Progenitor cell of endocrine pancreas (in vitro differentiated cells): ENCODE measurements at places on chromosomes 1 and 21.

GRCh38 chr21:35469498-35469897, 420.4 kb upstream of the RUNX1 start:
- peaks cover 4% of the 10 kb centered on the region for H3K4me1 ChIP-seq
- no peaks in the 10 kb centered on the region for H3K36me3 ChIP-seq
- DNase-seq = no peak
- H3K27me3 ChIP-seq = no peaks in the 10 kb centered on the region

GRCh38 chr21:33266050-33266788, at the start of gene IL10RB:
Gene IL10RB, plus strand, starts transcription at chr21:33266367. Its CDS starts 99 bp downstream, at chr21:33266466.
- H3K4me1 ChIP-seq = peaks cover 13% of the 10 kb centered on the region
- H3K36me3 ChIP-seq = peaks cover 13% of the 10 kb centered on the region
- H3K4me3 ChIP-seq = peak within 1 kb of the TSS; percentile 78
- H3K27ac ChIP-seq = peak within 1 kb of the TSS; percentile 67

DNA sequence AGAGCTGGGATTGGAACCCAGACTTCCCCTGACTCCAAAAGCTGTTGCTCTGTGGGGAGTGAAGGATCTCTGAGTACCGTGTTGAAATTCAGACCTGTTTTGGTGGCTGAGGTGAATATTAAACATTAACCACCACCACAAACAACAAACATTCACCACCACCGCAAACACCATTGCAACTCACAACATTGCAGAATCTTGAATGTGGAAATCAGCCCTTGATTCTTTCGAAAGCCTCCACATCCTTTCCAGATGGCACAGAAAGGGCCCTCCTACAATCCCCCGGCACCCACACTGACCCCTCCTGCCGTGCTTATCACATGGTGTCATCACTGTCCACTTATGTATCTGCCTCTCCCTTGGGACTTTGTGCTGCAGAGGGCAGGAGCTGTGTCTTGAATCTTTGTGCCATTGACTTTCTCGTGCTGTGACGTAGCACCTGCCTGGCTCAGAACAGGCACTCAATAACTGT, 1.4 kb downstream of the CDA start:
- H3K27me3 ChIP-seq = peaks cover 47% of the 10 kb centered on the region
- DNase-seq = no peak
- no peak overlapping the region for H3K27ac ChIP-seq
- peaks cover 12% of the 10 kb centered on the region for H3K4me1 ChIP-seq
- H3K36me3 ChIP-seq = no peaks in the 10 kb centered on the region

- H3K4me1 ChIP-seq = no peaks in the 10 kb centered on the region
- H3K27me3 ChIP-seq = peaks cover 22% of the 10 kb centered on the region
- DNase-seq = no peak
- no peak overlapping the region for H3K4me3 ChIP-seq
- H3K36me3 ChIP-seq = no peaks in the 10 kb centered on the region
These were observed 194.9 kb downstream of the HIVEP3 start for GRCh38 chr1:41723786-41724185.

DNA sequence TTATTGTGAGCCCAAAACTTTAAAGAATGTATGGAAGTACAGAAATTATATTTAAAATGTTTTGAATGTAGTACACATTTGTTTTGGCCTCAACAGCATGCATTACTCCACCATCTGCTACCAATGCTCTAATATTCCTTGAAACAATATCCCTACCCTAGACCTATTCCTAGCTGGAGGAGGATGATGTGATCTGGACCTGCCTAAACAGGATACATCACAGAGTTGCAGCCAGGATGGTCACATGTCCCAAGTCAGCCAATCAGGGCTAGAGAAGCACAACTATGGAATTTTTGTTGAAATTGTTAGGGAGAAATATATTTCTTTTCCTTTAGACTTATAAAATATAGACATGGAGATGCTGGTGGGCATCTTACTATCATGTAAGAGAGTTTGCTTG, 623.3 kb upstream of the NR5A2 start:
- H3K27ac ChIP-seq = no peak overlapping the region
- H3K36me3 ChIP-seq = no peaks in the 10 kb centered on the region
- H3K27me3 ChIP-seq = no peaks in the 10 kb centered on the region
- no peak for DNase-seq
- no peaks in the 10 kb centered on the region for H3K4me1 ChIP-seq
- no peak overlapping the region for H3K4me3 ChIP-seq

DNA sequence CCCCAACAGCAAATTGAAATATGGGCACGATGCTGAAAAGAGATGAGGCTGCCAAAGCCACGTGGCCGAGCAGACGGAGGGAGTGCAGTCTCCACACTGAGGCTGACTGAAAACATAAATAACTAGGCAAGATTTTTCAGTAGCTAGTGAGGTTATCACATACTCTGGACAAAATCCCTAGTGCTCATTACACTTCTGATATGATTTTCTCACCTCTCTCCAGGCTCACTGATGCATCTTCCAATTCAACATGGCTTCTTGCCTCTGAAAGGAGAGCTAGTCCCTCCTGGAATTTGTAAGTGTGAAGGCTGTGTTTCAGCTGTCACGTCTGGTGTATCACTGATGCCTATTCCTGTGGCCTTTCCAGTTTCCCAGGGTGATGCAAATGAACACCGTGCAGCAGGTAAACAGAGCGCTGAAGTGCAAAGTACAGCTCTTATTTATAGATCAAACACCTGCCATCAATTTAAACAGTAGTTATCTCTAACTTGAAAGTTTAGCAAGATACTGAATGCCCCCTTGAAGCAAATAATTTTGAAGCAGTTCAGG, 656.1 kb downstream of the KIF26B start:
- DNase-seq = no peak
- H3K4me1 ChIP-seq = peaks cover 46% of the 10 kb centered on the region
- H3K36me3 ChIP-seq = no peaks in the 10 kb centered on the region
- peak overlapping the region; percentile 47 for H3K27ac ChIP-seq

- no peak for DNase-seq
- no peaks in the 10 kb centered on the region for H3K27me3 ChIP-seq
- H3K4me1 ChIP-seq = no peaks in the 10 kb centered on the region
- no peaks in the 10 kb centered on the region for H3K36me3 ChIP-seq
- H3K27ac ChIP-seq = no peak overlapping the region
- H3K4me3 ChIP-seq = no peak overlapping the region
These were observed 32.0 kb downstream of the PTAFR start for GRCh38 chr1:28144203-28145135.

- H3K36me3 ChIP-seq = no peaks in the 10 kb centered on the region
- peak overlapping the region; percentile 20 for H3K4me3 ChIP-seq
- DNase-seq = no peak
- no peaks in the 10 kb centered on the region for H3K27me3 ChIP-seq
- peaks cover 30% of the 10 kb centered on the region for H3K4me1 ChIP-seq
- H3K27ac ChIP-seq = peak overlapping the region; percentile 91
These were observed 321.0 kb downstream of the RPS6KC1 start for GRCh38 chr1:213371847-213372619.

GRCh38 chr1:119227456-119227855, 87.0 kb upstream of the WARS2 start:
- H3K4me3 ChIP-seq = no peak overlapping the region
- H3K27ac ChIP-seq = peak overlapping the region; percentile 30
- no peaks in the 10 kb centered on the region for H3K36me3 ChIP-seq

- no peak overlapping the region for H3K4me3 ChIP-seq
- peak overlapping the region; percentile 64 for H3K27ac ChIP-seq
- peaks cover 35% of the 10 kb centered on the region for H3K36me3 ChIP-seq
- DNase-seq = no peak
These were observed 51.4 kb downstream of the TP53BP2 start for GRCh38 chr1:223794136-223794880.

- H3K4me1 ChIP-seq = peaks cover 40% of the 10 kb centered on the region
- peaks cover 14% of the 10 kb centered on the region for H3K36me3 ChIP-seq
- H3K27me3 ChIP-seq = no peaks in the 10 kb centered on the region
- no peak for DNase-seq
These were observed 34.9 kb downstream of the WLS start for GRCh38 chr1:68197461-68197860.

GRCh38 chr1:225865514-225865913, 16.7 kb downstream of the TMEM63A start:
- H3K27me3 ChIP-seq = no peaks in the 10 kb centered on the region
- H3K4me1 ChIP-seq = no peaks in the 10 kb centered on the region
- no peak for DNase-seq
- H3K36me3 ChIP-seq = peaks cover 19% of the 10 kb centered on the region
- no peak overlapping the region for H3K4me3 ChIP-seq

DNA sequence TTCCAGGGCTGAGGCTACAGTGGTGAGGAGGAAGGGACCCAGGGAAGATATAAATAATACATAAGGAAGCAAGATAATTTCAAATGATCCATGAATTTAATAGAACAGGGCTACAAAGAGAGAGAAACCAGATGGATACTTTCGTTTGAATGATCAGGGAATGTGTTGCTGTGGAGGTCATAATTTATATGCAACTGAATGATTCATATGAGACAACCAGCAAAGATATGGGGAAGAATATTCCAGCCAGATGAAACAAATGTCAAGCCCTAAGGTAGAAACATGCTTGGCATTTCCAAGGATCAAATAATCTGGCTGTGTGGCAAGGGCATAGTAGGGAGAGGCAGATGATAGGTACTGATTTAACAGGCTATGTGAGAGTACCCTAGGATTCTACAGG, 84.8 kb upstream of the ZC3H11B start:
- no peak overlapping the region for H3K4me3 ChIP-seq
- no peaks in the 10 kb centered on the region for H3K27me3 ChIP-seq

- no peak for DNase-seq
- H3K4me1 ChIP-seq = peaks cover 15% of the 10 kb centered on the region
- no peak overlapping the region for H3K4me3 ChIP-seq
These were observed 212.7 kb upstream of the ESRRG start for GRCh38 chr1:216935901-216936300.

DNA sequence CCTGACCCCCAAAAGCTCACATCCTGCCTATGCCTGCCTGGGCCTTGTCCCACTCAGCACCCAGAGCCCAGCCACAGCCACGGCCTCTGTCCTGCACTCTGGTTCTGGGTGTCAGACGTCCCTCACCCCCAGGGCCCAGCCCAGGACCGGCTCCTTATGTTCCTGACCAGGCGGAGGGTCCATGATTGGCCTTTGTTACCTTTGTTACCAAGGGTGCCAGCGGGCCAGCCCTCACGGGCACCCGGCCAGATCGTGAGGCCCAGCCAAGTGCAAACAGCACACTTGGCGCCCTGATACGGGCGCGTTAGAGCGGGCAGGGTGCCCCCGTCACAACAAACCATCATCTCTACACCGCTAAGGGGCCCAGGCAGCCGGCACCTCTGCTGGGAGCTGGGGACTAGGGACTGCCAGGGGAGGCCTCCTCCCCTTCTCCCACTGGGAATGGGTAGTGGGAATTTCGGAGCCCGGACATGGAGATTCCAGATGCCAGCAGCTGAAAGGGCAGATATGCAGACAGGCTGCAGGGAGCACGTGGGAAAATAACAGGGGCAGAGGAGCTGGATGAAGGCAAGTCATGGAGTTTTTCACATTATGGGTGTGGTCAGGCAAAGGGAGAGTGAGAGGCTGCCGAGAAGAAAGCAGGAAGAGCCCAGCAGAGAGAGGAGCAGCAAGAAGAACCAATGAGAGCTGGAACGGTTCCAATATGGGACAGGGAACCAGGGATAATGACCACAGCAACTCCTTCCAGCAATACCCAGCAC, 22.1 kb downstream of the HSPG2 start:
- peaks cover 16% of the 10 kb centered on the region for H3K36me3 ChIP-seq
- H3K4me1 ChIP-seq = peaks cover 36% of the 10 kb centered on the region
- DNase-seq = no peak

DNA sequence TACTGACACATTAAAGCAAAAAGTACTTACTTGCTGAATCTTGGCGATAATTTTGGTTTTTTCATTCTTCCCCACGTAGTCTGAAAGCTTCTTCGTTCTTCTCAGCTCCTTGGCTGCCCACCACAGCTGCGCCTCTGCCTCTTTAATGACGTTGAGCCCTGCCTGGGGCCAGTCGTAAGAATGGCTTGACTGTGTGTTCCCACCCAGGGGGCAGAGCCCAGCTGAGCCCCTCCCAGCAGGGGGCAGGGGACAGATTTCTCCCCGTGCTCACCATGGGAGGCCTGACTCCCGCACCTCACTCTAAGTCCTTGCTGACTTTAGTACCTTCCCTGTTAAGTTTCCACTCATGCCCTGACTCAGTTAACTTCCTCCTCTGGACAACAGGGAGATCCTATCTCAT, 9.0 kb downstream of the CFAP298 start:
- no peaks in the 10 kb centered on the region for H3K4me1 ChIP-seq
- H3K27ac ChIP-seq = no peak overlapping the region
- no peaks in the 10 kb centered on the region for H3K27me3 ChIP-seq

GRCh38 chr1:44545961-44546360, 128.3 kb downstream of the TMEM53 start:
- H3K27ac ChIP-seq = no peak overlapping the region
- H3K27me3 ChIP-seq = peaks cover 33% of the 10 kb centered on the region
- no peaks in the 10 kb centered on the region for H3K36me3 ChIP-seq
- no peak overlapping the region for H3K4me3 ChIP-seq

- no peak overlapping the region for H3K27ac ChIP-seq
- no peaks in the 10 kb centered on the region for H3K27me3 ChIP-seq
These were observed 45.0 kb upstream of the KIRREL1 start for GRCh38 chr1:157948312-157949073.

DNA sequence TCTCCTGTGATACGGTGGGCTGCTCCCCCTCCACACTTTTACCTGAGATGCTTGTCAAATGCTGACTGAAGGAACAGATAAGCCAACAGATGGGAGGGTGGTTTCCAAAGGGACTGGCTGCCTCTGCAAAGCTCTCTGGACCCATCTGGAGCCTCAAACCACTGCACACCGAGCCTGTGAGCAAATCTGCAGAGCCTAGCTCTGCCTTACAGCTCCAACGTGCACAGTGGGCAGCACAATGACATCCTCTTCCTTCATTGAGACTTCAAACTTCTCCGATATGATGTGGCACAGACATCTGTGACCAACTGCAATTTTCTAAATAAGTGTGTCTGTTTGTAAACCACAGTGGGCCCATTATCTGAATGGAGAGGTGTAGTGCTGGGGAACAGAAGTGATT, 26.2 kb upstream of the KNCN start:
- peaks cover 15% of the 10 kb centered on the region for H3K4me1 ChIP-seq
- H3K27me3 ChIP-seq = no peaks in the 10 kb centered on the region
- no peak overlapping the region for H3K27ac ChIP-seq
- no peak overlapping the region for H3K4me3 ChIP-seq
- peaks cover 17% of the 10 kb centered on the region for H3K36me3 ChIP-seq

GRCh38 chr1:87131809-87132283, 196.8 kb upstream of the LMO4 start:
- no peak overlapping the region for H3K27ac ChIP-seq
- H3K27me3 ChIP-seq = peaks cover 66% of the 10 kb centered on the region
- H3K4me3 ChIP-seq = peak overlapping the region; percentile 70
- no peaks in the 10 kb centered on the region for H3K36me3 ChIP-seq
- H3K4me1 ChIP-seq = peaks cover 12% of the 10 kb centered on the region
- peak; percentile 82 for DNase-seq

- H3K27ac ChIP-seq = no peak overlapping the region
- no peak for DNase-seq
- no peaks in the 10 kb centered on the region for H3K36me3 ChIP-seq
- peaks cover 19% of the 10 kb centered on the region for H3K27me3 ChIP-seq
- no peak overlapping the region for H3K4me3 ChIP-seq
- peaks cover 4% of the 10 kb centered on the region for H3K4me1 ChIP-seq
These were observed 18.2 kb downstream of the PHLDA3 start for GRCh38 chr1:201450721-201451291.
